ENCODE measurements at places on chromosomes 16 and 17.

GRCh38 chr17:41750862-41751261, 16.4 kb upstream of the HAP1 start:
- DNase-seq = no peak

DNA sequence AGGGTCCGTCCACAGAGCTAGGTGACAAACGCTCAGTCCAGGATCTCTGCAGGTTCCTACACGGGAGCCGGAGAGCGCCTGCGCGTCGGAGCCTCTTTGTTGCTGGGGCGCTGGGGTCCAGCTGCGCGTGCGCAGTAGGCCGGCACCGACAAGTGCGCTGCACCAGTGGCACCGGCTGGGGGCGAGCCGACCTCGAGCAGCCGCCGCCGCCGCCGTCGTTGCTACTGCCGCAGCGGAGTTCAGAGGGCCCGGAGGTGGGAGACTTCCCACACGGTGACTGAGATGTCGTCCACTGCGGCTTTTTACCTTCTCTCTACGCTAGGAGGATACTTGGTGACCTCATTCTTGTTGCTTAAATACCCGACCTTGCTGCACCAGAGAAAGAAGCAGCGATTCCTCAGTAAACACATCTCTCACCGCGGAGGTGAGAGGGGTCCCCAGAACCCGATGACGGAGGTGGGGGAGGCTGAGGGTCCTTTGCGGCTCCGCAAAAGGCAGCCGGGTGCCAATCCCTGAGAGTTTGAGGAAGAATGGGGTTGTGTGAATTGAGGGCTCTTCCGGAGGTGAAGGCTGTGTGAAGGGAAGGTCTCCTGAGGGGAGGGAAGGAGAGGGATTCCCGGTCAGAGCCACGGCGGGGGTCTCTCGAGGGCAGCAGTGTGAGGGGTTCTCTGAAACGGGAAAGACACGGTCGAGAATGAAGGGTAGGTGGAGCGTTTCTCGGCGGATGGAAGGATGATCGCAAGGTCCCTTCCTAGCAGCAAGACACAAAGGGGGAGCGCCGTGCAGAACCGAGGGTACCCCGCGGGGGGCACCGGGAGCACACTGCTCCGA, at the start of gene GDPD1:
GDPD1 (plus strand) TSS at position 184 of the 831 bp plus-strand sequence; CDS start at position 283, 99 bp downstream.
- peak; percentile 94 for DNase-seq

DNA sequence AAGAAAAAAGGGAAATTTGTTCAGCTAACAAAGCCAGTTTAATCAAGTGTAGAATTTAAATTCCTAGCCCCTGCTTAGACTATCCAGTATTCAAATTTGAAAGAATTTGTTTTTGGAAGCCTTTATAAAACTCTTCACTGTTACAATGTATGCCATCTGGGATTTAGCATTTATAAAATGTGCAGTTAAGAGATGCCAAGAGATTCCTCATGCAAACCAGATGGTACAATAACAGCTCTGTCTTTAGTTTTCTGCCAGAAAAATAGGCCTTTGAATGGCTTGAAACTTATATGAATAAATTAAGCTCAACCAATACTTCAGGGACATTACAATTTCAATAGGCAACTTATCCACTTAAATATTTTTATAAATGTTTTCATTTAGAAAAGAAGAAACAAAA, 6.8 kb upstream of the ANKS4B start:
- DNase-seq = no peak

GRCh38 chr17:44779211-44780025, 20.6 kb downstream of the ADAM11 start:
- peak; percentile 66 for DNase-seq

GRCh38 chr17:33292981-33293867, at the start of gene ASIC2:
TSS of gene ASIC2 (minus strand) at chr17:33293295.
- DNase-seq = no peak

- DNase-seq = no peak
Observed at GRCh38 chr17:38873640-38874380, 4.0 kb downstream of the LASP1 start.

DNA sequence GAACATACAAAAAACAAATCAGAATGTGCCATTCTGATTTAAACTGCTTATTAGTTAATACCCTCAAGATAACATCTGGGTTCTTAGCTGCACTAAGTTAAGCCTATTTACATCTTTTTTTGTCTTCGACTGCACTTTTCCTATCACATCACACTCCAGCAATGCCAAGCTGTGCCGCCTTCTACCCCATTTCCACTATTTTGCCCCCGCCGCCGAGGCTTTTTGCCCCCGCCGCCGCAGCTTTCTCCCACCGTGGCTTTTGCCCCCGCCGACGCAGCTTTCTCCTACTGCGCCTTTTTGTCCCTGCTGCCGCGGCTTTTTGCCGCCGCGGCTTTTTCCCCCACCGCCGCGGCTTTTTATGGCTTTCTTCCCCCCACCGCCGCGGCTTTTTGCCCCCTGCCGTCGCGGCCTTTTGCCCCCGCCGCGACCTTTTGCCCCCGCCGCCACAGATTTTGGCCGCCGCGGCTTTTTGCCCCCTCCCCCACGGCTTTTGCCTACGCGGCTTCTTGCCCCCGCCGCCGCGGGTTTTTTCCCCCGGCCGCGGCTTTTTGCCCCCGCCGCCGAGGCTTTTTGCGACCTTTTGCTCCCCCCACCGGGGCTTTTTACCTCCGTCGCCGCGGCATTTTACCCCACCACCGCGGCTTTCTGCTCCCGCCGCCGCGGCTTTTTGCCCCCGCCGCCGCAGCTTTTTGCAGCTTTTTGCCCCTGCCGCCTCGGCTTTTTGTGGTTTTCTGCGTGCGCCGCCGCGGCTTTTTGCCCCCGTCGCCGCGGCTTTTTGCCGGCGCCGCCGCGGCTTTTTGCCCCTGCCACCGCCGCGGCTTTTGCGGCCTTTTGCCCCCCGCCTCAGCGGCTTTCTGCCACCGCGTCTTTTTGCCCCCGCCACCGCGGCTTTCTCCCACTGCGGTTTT, 331.4 kb upstream of the WSB1 start:
- DNase-seq = no peak

DNA sequence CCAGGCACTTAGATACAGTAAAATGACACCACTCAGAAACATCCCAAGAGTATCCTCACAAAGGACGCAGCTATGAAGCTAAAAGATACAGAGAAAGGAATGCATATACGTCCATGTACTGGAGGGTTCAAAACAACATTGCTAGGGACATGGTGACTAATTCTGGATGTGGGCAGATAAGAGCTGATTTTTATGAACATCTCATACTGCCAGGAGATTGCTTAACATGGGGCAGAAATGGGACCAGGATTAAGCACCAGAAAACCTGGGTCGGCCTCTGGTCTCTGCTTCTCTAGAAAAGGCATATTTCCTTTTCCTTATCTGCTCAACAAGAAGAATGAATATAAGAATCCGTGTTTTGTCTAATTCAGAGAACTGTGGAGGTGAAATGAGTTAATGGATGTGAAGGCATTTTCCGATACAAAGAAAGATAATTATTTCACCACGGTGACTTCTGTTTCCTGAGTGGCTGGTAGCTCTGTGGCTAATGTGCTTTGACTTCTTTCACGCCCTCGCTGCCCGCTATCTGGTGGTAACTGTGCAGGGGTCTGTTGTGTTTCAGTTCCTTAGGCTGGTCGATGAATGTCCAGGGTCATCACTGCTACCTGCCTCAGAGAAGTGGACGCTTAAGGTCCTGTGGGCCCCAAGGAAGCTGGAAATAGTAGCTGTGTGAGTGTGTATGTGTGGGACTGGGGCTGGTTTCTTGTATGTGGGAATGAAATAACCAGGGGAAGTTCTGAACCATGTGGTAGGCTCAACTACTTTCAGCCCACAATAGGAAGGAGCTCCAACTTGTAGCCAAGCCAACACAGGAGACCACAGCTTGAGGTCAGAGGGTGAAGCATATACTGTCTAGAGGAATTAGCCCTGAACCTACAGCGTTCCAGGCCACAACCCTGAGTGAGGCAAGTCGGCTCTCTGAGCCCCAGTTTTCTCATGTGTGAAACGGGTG, 15.8 kb upstream of the CCL5 start:
- DNase-seq = no peak

DNA sequence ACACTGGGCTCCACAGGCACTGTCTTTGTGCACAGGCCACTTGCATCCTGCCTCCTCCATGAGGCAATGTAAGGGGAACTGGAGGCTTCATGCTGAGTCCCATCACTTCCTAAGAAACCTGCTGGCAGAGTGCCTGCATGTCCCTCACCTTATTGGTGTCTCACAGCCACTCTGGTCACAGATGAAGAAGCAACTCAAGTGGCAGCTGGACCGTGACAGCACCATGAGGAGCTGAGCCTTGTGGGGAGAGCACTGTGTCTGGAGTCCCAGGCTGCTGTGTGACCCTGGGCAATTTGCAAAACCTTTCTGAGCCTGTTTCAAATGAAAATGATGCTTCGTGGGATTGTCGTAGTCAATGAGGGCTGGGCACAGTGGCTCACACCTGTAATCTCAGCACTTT, 19.5 kb downstream of the ANKRD40 start:
- DNase-seq = no peak

DNA sequence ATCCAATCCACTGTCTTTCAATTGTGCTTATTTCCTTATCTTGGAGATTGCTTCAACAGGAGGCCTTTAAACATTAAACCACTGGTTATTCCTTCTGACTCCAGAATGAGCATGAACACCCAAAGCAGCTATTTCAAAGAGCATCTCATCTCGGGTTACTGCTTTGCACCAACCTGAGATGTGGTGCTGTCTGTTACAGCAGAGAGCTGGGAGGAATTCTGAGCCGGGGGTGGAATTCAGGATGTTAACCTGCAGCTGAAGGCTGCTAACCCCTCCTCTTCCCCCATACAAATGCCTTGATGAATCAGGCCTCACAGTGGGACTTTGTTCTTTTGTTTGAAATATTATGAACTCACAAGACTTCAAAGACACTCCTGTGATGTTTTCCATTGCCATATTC, 113.1 kb downstream of the SHISA9 start:
- DNase-seq = peak; percentile 54

DNA sequence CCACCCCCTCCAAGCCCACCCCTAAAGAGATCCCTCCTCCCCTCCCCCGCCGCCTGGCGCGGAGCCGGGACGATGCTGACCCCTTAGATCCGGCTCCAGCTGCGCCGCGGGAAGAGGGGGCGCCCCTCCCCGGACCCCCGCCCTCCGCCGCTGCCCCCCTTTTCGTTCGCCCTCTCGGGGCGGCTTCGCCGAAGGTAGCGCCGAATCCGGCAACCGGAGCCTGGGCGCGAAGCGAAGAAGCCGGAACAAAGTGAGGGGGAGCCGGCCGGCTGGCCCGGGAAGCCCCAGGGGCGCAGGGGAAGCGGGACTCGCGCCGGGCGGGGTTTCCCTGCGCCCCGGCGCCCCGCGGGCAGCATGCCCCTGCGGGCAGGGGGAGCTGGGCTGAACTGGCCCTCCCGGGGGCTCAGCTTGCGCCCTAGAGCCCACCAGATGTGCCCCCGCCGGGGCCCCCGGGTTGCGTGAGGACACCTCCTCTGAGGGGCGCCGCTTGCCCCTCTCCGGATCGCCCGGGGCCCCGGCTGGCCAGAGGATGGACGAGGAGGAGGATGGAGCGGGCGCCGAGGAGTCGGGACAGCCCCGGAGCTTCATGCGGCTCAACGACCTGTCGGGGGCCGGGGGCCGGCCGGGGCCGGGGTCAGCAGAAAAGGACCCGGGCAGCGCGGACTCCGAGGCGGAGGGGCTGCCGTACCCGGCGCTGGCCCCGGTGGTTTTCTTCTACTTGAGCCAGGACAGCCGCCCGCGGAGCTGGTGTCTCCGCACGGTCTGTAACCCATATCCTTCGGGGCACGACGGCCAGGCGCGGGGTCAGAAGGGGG, 623 bp downstream of the CACNA1G start:
- no peak for DNase-seq

DNA sequence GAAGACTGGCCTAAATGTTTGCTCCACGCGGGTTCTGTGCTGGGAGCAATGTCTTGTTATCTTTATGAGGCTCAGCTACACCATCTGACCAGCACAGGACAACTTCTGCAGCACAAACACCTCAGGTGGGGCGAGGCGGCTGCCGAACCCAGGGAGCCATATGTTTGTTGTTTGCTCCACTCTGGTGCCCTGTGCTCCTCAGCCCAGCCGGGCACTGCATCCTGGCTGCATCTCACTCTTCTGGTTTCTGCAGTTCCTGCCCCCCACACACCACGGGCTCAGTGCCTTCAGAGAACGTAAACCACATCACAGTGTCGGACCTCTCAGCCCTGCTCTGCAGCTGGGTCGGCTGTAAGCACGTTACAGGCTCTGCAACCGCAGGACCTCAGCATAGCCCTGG, 32.4 kb downstream of the MXRA7 start:
- DNase-seq = no peak

DNA sequence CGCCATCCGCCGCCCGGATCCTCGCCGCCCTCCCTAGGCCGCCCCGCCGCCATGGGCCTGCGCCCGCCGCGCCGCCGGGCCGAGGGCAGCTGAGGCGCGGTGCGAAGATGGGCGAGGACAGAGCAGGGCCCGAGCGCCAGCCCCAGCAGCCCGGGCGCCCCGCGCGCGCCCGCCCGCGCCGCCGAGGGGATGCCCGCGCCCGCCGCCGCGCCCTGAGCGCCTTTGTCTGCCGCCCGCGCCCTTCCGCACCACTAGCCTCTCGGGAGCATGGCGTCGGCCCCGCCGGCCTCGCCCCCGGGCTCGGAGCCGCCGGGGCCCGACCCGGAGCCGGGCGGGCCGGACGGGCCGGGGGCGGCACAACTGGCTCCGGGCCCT, 278 bp downstream of the RAB11FIP3 start:
- no peak for DNase-seq

DNA sequence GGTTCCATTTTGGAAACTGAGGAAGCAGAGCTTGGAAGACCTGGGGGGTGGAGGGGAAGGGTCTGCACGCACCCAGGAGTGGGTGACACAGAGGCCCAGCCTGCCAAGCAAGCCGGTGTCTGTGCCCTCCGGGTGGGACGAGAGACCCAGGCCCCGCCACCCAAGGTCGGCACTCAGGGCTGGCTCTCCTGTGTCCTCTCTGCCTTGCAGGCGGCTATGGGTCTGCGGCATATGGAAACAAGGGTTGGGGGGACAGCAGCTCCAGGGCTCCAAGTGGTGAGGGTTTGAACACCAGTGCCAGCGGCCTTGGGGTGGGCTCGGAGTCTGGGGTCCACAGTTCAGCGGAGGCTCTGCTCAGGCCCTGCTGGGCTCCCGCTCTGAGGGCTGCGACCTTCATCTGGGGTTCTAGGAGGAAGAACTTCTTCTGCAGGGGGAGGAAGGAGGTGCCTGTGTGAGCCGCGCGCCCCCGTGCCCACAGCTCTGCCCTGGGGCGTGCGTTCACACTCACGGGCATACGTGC, 4.6 kb upstream of the CD7 start:
- DNase-seq = no peak

DNA sequence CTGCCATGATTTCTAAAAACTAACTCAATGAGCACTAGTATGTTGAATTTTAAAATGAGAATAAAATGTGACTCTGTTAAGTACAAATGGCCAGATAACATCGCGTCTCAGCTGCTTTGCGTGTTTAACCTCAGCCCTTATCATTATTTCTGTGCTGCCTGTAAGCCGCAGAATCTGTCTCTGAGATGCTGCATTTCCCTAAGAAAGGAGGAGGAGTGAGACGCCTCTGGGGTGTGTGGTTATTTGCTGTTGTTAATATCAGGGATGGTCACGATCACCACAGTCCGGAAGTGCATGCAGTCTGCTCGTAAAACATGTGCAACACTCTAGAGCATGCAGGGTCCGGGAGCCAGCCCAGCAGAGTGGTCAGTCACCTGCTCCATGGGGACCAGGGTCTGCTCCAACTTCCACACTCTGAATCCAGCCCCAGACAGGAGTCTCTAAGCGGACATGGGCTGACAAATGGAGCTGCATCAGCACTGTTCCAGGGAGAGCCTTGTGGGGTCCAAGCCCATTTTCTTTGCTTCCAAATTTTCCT, 342.5 kb downstream of the MAF start:
- no peak for DNase-seq

GRCh38 chr16:28617874-28618273, 8.0 kb upstream of the SULT1A1 start:
- peak; percentile 82 for DNase-seq

GRCh38 chr17:69367298-69367697, 40.4 kb upstream of the ABCA5 start:
- no peak for DNase-seq

- no peak for DNase-seq
Observed at GRCh38 chr16:81786868-81787267, 7.8 kb downstream of the PLCG2 start.
